NCI-H226 (cell line): ENCODE measurements at places on chromosomes 2 and 18.

DNA sequence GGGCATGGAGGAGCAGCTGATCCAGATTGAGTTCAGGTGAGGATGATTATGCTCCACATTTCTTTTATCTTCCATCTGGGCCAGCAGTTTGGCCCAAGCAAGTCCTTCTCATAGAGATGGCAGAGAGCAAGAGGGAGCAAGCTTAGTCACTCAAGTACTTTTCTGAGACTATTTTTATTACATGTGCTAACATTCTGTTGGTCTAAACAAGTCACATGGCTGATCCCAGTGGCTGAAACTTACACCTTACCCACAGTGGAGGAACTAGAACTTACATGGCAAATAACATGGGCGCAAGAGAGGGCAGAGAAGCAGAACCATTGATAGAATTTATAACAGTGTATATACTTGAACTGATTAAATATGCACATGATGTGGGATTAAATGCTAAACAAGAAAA is 105.7 kb downstream of the KYNU start:
- DNase-seq, result no peak

DNA sequence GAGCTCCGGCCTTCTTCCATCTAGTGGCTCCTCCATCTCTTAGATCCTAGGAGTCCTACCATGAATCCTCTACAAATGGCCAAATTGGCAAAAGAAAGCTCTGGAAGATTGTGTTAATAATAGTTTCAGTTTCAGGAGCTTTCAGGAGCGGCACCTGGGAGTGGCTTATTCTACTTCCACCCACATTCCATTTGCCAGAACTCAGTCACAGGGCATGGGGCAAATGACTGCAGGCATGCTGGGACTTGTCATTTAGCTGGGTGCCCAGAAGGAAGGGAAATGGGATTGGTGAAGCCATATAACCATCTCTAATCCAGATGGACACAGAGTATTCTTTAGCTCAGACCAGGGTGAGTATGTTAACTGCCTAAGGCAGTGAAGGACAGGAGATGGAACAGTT is 3.6 kb upstream of the LRATD1 start:
- no peak for DNase-seq

- DNase-seq, result no peak
Observed at GRCh38 chr2:176891857-176892256, 320.7 kb upstream of the HNRNPA3 start.

DNA sequence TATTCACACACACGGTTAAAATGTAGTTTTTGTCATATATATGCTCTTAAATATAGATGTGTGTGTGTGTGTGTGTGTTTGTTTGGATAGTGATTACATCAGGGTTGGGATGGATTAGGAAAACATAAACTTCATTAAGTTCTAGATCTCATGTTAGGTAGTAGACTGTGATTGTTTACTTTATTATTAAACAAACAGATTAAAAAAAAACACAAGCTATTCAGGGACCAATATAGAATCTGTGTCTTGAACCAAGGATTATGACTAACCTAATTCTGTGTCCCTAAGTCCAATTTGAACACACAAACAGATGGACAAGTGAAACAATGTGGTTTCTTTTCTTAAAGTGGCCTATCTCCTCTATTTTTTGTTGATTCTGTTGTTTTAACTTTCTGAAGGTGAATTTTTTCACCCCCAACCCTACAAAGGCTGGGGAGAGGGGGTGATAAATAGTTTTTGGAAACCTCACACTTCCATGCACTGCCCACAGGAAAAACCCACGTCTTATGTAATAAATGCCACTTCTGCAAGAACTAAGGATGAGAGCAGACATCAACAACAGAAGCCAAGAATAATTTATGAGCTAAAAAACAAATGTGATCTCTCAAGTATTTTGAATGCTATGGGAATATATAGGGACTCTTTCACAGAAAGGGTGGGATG is 40.7 kb downstream of the IL1R2 start:
- DNase-seq, result no peak

- DNase-seq, result peak; percentile 42
Observed at GRCh38 chr2:68487773-68488355, 20.5 kb downstream of the APLF start.
